HCT116 (cell line): ENCODE measurements at places on chromosomes 1 and 21. TPM values are rescaled to one million over a fixed set of nuclear protein-coding genes. Genes with fewer than 3 reads are reported as not detected.

DNA sequence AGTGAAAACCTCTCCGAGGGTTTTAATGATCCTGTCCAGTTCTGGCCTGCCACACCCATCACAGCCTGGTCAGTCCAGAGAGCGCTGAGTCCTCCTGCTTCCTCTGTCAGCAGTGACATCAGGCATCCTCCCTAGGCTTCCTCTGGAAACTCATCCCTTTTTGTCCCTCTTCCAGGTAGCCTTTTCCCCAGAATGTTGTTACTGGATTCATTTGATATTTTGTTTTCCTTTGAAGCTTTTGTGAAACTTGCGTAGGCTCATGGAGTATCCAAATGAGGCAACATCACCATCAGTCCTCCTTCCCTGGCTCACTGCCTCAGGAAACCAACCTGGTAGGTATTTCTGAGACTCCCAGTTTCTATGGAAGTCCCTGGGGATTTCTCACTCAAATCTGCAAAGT, 27.0 kb upstream of the IGSF3 start:
- no peak for DNase-seq

DNA sequence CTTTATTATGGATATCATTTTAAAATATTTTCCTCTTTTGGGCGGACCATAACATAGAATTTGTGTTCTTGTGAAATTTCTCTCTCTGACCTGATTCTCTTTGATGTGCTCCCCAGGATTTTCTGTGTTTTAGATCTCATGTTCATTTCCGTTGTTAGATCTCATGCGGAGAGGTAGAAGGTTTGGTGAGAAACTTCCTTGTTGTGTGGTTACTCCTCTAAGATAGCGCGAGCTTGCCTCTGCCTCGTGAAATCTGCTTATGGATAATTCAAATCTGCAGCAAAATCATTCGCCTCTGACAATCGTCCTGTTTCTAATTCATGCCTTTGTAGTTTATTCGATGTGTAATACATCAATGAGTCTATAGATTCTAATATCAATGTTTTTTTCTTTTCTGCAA, 580.4 kb downstream of the USP25 start:
- no peak for DNase-seq

- peak; percentile 29 for DNase-seq
Observed at GRCh38 chr1:147273409-147274336, 31.2 kb downstream of the CHD1L start.

- DNase-seq, result no peak
Observed at GRCh38 chr1:93807311-93807930, 71.6 kb downstream of the DNTTIP2 start.

DNA sequence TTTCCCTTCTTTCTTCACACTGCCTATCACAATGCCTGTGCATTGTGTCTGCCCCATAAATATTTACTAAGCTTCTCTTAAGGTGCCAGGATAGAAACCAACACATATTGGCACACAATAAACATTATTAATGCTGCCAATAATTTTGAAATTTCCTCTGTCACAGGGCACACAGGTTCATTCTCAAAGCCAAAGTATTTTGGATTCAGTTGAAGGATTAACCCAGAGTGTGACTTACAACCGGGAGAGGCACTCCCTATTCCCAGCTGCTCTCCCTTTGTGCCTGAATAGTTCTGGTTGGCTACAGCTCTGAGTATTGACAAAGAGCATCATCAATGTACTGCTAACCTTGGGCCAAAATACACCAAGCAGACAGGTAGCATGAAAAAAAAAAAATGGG, 46.6 kb upstream of the ATP1A1 start:
- DNase-seq, result no peak

DNA sequence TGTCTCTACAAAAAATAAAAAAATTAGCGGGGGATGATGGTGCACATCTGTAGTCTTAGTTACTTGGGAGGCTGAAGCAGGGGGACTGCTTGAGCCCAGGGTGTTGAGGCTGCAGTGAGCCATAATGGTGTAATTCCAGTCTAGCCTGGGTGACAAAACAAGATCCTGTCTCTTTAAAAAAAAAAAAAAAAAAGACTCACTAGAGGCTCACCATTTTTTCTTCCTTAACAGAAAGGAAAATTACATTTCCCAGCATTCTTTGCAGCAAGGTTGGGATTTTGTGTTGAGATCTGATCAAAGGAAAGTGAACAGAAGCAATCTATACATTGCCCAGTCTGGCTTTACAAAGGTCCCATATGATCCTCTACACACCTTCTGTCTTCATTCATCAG, 21.5 kb downstream of the GFI1 start:
- DNase-seq, result no peak

The PLA2G2C gene
- total RNA-seq, result not detected

The OLIG1 gene
- total RNA-seq, result not detected

The C8B gene
- 0.10 TPM for total RNA-seq
